Sciatic nerve (tissue), 2 donors: ENCODE measurements at places on chromosomes 7 and 10. TPM values are rescaled to one million over a fixed set of nuclear protein-coding genes. Genes with fewer than 3 reads are reported as not detected.

DNA sequence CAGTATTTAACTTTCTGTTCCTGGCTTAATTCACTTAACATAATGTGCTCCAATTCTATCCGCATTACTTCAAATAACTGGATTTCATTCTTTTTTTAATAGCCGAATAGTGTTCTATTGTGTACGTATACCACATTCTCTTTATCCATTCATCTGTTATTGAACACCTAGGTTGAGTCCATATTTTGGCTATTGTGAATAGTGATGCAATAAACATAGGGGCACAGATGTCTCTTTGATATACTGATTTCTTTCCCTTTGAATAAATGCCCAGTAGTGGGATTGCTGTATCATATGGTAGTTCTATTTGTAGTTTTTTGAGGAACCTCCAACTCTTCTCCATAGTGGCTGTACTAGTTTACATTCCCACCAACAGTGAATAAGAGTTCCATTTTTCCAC is 25.5 kb upstream of the TSPAN33 start:
- no peak for DNase-seq

DNA sequence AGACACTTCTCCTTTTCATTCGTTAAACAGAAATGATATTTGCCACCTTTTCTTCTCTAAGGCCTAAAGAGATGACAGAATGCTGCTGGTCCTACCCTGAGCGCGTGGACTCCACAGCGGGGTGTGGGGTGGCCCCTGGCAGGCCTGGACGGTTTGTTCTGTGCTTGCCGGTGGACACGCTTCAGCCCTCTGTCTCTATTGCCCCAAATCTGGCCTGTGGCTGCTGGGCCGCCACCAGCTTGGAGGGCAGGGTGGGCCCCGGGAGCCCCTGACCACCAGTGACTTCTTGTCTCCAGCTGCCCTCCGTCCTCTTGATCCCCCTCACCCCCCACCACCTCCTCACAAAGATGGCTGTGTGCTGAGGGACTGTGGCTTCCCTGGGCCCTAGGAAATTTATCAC is 5.7 kb downstream of the CHST3 start:
- no peak for DNase-seq

GRCh38 chr10:124308056-124308645 is 110.6 kb downstream of the OAT start:
- no peak for DNase-seq

The NUTM2E gene
- not detected for total RNA-seq

GRCh38 chr10:104209575-104210198 is 22.5 kb downstream of the CFAP43 start:
- DNase-seq = no peak

The KCNMA1 gene
- total RNA-seq = 10.7 TPM

DNA sequence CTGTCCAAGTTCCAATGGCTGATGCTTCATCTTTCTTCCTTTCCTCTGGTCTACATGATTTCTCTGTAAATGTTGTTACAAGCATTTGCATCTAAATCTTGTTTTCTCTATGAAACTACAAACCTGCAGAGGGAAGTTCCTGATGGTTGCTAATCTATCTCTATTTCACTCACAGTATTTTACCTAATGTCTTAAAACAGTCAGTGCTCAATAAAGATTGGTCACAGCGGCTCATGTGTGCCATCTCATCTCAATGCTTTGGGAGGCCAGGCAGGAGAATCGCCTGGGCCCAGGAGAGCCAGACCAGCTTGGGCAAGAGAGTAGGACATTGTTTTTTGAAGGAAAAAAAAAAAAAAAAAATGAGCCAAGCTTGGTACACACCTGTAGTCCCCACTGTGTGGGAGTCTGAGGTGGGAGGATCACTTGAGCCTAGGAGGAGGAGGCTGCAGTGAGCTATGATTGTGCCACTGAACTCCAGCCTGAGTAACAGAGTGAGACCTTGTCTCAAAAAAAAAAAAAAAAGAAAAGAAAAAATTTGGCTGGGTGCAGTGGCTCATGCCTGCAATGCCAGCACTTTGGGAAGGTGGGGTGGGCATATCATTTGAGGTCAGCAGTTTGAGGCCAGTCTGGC is 71.3 kb upstream of the ARMC3 start:
- DNase-seq = no peak

The ABCB4 gene
- 3.3 TPM for total RNA-seq

DNA sequence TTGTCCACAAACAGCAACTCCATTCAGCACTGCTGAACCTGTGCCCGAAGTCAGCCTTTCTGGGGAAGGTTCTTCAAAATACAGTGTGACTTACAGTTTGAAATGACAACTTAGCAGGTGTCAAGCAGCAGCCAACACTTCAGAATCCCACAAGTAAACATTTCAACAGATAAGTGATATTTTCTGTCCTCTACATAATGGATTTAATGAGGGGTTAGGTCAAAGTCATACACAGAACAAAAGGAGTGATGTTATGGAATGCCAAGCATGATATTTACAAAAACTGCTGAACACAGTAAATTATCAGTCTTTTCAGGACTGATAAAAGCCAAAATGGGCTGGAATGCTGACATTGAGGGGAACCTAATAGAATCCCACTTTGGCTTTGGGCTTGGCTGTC is 77.6 kb upstream of the JAZF1 start:
- DNase-seq = no peak

GRCh38 chr7:137007001-137007694 is 138.7 kb downstream of the CHRM2 start:
- no peak for DNase-seq

GRCh38 chr10:625333-625696 is 64.2 kb downstream of the DIP2C start:
- DNase-seq = no peak

DNA sequence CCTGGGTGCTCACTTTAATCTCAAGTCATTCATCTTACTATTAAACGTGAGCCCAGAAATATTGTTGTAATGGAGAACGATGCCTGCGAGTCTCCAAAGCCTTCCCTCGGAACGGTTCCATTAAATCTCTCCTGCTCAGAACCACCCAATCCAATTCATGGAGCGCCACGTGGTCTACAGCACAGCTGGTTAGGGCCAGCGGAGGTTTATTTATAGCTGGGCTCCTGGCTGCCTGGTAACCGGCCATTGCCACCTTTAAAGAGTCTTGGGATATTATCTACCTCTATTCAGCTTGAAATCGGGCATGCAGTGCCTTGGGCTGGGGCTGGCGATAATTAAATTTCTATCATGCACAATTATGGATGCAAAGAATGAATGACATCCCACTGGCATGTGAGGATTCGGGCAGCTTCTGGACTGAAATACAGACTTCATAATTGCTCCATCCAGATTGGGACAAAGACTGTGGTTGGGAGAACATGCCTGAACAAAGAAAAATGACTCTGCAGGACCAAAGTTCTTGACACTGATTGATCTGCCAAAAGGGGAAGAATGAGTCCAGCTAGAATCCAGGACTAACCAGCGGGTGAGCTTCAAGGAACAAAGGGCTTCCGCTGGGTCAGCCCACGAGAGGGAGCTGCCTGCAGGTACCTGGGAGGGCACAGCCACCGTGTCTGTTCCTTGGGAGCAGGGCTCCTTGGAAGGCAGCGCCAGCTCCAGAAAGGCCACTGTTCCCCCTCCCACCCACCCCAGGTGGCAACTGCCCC is 7.3 kb downstream of the FAM20C start:
- DNase-seq = no peak

The GSDME gene
- total RNA-seq = 8.8 TPM

DNA sequence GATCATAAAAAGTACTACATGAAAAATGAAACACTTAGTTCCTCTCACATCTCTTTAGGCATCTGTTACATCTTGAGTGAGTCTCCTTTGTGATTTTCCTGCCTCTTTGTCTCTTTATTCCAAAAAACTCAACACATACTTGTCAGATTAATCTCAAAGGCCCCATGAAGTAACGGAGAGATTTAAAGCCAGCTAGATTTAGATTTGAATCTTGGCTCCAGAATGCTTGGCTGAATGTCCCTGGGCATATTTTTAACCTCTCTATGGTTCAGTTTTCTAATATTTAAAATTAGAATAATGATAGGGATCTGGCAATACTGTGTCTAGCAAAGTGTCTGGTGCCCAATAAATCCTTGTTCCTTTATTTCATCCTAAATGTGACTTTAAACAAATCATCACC is 140.0 kb downstream of the DGKB start:
- DNase-seq = no peak

- no peak for DNase-seq
Observed at GRCh38 chr7:107173691-107174406, 5.0 kb downstream of the HBP1 start.

DNA sequence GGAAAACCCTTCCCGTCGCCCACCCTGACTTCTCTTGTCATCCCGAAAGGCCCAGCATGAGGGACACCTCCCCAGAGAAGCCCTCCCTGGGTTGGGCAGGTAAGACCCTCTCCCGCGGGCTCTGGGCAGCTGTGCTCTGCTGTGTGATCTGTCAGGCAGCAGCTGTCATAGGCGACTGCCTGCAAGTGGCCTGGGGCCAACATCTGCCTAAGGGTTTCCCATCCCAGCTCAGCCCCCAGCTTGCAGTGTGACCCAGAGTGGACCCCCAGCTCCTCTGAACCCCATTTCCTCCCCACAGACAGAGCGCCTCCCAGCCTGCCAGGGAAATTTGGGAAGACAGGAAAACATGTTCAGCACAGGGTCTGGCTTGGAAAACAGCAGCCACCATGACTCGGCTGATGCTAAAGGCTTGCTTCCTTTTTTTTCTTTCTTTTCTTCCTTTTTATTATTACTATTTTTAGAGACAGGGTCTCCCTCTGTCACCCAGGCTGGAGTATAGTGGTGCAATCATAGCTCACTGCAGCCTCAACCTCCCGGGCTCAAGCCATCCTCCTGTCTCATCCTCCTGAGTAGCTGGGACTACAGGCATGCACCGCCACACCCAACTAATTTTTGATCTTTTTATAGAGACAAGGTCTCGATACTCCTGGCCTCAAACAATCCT is 18.3 kb upstream of the TNRC18 start:
- no peak for DNase-seq

DNA sequence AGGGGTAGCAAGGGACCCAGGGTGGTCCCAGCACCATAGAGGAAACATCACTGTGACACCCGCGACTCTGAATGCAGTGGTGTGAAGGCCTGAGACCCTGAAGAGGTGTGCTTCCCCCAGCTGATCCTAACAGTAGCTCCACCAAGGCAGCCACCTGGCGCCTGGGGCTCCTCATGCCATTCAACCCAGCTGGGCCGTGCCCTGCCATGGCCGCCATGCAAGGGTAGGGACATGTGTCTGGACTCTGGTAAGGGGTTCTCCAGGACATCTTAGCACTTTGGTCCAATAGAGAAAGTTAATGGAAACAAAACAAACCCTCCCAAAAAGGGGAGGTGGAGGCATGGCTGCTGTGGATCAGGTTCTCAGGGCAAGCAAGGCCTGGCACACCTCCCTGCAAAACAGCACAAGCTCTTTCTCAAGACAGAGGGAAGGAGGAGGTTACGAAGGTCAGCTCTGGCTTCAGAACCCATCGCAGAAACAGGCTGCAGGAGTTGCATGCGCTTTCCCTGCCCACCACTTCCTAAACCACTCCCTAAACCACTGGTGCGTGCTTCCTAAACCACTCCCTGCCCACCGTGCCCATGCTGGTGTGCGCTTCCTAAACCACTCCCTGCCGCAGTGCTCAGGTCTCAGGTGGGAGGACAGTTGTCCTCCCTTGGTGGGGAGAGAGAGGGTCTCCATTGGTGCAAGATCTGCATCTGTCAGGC is 108.7 kb downstream of the LARP4B start:
- DNase-seq = no peak

The IGF2BP3 gene
- 2.0 TPM for total RNA-seq

GRCh38 chr7:117435475-117436043 is 8.3 kb upstream of the ASZ1 start:
- DNase-seq = no peak

The MMD2 gene
- 3.7 TPM for total RNA-seq

The ADGRA1 gene
- total RNA-seq = 0.13 TPM

DNA sequence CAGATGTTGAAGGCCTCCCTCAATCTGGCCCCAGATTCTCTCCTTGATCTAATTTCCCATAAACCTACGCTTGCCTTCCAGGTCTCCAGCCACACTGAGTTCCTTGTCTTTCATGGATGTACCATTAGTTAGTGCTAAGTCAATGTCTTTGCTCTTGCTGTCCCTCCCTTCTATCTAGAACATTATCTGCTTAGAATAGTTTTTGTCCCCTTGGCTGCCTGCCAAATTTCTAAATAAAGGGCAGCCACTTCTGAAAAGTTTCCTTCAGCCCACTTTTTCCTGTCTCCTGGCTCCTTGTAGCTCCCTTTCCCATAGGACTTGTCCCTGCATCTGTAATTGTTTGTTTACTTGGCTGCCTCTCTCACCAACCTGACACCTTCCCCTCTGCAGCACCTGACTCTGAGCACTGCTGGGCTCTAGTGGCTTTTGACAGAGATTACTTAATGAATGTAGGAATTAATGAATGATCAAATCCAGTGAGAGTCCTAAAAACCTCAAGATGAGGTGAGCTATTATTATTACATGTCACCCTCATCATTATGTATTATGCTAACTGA is 58.3 kb downstream of the CXCL12 start:
- no peak for DNase-seq

DNA sequence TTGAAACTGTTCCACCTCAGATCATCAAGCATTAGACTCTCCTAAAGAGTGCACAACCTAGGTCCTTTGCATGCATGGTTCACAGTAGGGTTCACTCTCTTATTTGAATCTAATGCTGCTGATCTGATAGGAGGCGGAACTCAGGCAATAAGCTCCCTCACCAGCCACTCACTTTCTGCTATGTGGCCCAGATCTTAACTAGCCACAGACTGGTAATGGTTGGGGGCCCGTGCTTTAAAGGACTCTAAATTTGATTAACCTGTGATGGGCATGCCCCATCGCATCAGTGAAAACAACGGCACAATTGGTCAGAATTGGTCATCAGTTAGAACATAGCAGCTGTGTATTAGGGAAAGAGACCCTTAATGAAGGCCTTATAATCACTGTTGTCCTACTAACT is 753.7 kb upstream of the SORCS1 start:
- no peak for DNase-seq

- DNase-seq = no peak
Observed at GRCh38 chr10:98154076-98154475, 19.6 kb downstream of the R3HCC1L start.

The VAX1 gene
- not detected for total RNA-seq

DNA sequence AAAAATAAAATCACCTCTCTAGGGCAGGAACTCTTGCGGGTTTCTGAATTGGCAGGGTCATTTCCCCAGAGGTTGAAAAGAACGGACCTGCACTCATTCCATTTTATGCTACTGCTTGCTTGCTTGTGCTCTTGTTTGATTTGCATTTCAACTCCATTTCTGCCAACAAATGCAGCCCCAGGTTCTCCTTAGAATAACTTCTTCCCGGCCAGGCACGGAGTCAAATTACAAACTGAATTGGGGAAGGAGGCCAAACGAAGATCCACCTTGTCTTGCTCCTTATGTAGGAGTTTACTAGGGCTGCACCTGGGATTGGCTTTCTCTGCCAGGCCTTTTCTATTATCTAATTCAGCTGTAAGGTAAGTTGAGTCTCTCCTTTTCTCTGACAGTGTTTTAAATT is 79.6 kb downstream of the HGF start:
- DNase-seq = no peak

The SPOCK2 gene
- 5.3 TPM for total RNA-seq

The ACSM6 gene
- 0.49 TPM for total RNA-seq

The NDUFB8 gene
- total RNA-seq = 123 TPM
